Activated CD4-positive, alpha-beta memory T cell treated with anti-CD3 and anti-CD28 coated beads, Interleukin-2, amount 10 ng/mL, durations not matched to agents 7 days and 5 days (primary cell): ENCODE measurements at places on chromosomes 7 and 10. TPM values are rescaled to one million over a fixed set of nuclear protein-coding genes. Genes with fewer than 3 reads are reported as not detected.
A peak's percentile ranks its signal among the peaks of the same experiment; 100 is the strongest.

CALY gene
- not detected for total RNA-seq

INTS15 gene
- 30.0 TPM for total RNA-seq

CFAP70 gene
- total RNA-seq = 0.70 TPM

GIMAP7 gene
- total RNA-seq = 169 TPM

ZNF804B gene
- not detected for total RNA-seq

ODAD2 gene
- total RNA-seq = not detected

HOGA1 gene
- total RNA-seq = not detected

C7orf33 gene
- total RNA-seq = not detected

C7orf57 gene
- total RNA-seq = 0.28 TPM

DNA sequence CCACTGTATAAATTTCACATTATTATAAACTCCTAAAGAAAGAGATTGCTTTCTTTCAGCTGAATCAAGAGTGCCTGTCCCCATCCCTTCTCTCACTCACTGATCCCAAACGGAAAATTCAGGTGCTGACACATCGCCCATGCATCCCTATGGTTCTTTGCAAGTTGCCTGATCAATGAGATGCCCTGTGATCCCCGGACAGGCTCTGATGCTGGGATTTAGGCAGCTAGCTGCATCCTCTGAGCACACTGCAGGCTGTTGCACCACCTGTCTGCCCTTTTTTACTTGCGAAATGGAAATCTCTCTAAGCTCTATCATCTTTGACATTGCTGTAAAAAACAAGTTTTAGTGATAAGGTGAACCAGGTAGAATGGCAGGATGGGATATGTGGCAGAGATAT, 456.5 kb downstream of the GATA3 start:
- no peak overlapping the region for H3K4me3 ChIP-seq
- H3K4me1 ChIP-seq = no peaks in the 10 kb centered on the region
- no peak overlapping the region for H3K27ac ChIP-seq
- peaks cover 10% of the 10 kb centered on the region for H3K27me3 ChIP-seq
- no peak for DNase-seq

GRCh38 chr7:101243646-101244374, 1.1 kb downstream of the FIS1 start:
- H3K27me3 ChIP-seq = no peaks in the 10 kb centered on the region
- peaks cover 29% of the 10 kb centered on the region for H3K4me1 ChIP-seq
- peak; percentile 18 for DNase-seq
- peaks cover 26% of the 10 kb centered on the region for H3K36me3 ChIP-seq
- H3K27ac ChIP-seq = peak overlapping the region; percentile 90
- peak overlapping the region; percentile 96 for H3K4me3 ChIP-seq

DNA sequence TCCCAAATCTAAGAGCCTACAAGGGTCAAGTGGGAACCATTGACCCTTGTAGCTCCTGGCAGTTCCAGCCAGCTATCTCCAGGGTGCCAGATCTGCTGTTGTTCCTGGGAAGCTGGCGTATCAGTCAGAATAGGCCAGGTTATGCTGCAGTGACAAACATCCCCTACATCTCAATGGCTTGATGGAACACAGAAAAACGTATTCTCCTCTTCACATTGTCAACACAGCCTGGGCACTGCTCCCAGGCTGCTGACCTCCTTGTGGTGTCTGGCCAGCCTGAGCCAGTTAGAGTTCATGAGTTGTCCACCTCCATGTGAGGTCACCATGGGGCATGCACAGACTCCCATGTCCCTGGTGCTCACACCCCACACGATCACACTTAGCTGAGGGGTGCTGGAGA, 9.5 kb upstream of the TNRC18 start:
- peaks cover 39% of the 10 kb centered on the region for H3K27me3 ChIP-seq
- H3K4me1 ChIP-seq = peaks cover 14% of the 10 kb centered on the region
- DNase-seq = no peak
- H3K36me3 ChIP-seq = peaks cover 2% of the 10 kb centered on the region

DNA sequence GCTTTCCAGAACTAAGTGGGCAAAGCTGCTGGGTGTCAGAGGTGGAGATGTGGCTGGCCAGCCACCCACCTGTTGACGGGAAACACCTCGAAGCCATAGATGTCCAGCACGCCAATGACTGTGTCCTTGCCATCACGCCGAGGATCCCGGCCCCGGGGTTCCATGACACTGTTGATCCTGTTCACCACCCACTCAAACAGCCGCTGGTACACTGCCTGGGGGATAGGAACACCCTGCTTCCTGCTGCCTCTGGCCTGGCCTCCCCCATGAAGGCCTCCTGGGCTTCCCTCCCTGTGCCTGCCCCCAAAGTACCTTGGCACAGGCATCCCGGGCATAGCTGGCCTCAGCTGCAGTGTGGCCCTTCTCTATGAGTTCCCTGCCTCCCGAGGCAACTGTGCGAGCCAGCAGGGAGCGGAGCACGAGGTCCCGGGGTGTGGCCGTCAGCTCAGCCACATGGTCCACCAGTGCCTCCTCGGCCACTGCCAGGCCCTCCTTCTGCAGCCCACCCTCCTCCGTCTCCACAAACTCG, 8.2 kb downstream of the MYO1G start:
- no peak overlapping the region for H3K4me3 ChIP-seq
- no peaks in the 10 kb centered on the region for H3K27me3 ChIP-seq
- no peak overlapping the region for H3K27ac ChIP-seq

GRCh38 chr10:124622158-124622557, 122.0 kb downstream of the FAM53B start:
- no peak overlapping the region for H3K27ac ChIP-seq
- no peak overlapping the region for H3K4me3 ChIP-seq
- peaks cover 32% of the 10 kb centered on the region for H3K4me1 ChIP-seq
- DNase-seq = no peak
- H3K36me3 ChIP-seq = peaks cover 19% of the 10 kb centered on the region

- no peak for DNase-seq
- peaks cover 21% of the 10 kb centered on the region for H3K27me3 ChIP-seq
- no peaks in the 10 kb centered on the region for H3K36me3 ChIP-seq
- H3K4me1 ChIP-seq = peaks cover 11% of the 10 kb centered on the region
Observed at GRCh38 chr7:55138663-55139062, 119.8 kb downstream of the EGFR start.

DNA sequence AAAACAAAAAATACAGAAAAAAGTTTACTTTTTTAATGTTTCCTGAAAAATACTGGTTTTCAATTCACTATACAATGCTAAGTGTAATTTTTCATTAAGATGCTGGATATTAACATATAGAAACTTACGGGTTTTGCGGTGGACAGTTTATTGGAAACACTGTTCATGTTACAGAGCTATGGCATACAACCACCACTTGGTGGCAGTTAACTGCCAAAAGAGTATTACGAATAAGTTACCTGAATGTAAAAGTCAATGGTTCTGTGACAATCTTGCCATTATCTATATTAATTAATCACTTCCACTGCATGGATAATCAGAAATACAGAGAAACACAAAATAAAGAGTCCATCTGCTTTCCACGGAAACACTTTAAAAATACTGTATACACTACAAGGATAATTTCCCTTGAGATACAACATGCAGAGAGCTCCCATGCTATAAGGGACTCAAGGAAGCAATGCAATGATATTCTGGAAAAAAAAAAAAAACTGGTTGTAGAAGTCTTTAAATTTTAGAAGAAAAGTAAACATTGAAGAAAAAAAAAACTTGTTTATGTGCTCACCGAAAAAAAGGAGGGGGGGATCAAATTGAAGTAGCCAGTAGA, 97.0 kb downstream of the TPK1 start:
- H3K4me1 ChIP-seq = peaks cover 2% of the 10 kb centered on the region
- H3K27me3 ChIP-seq = no peaks in the 10 kb centered on the region
- H3K36me3 ChIP-seq = no peaks in the 10 kb centered on the region
- DNase-seq = no peak

DNA sequence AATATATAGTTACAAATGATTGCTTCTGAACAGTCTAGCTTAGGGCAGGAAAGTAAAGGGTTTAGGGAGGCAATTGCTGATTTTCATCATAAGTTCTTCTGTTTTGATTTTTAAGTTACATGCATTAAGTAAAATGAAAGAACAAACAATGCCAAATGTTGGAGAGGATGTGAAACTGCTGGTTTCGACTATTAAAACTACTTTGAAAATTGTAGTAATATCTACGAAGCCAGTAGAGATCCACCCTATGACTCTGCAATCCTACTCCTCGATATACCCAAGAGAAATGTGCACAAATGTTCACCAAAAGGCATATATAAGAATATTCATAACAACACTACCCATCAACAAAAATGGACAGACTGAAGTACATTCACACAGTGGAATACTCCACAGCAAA, 24.3 kb downstream of the PDZD8 start:
- peaks cover 28% of the 10 kb centered on the region for H3K4me1 ChIP-seq
- DNase-seq = no peak
- peaks cover 6% of the 10 kb centered on the region for H3K36me3 ChIP-seq
- no peaks in the 10 kb centered on the region for H3K27me3 ChIP-seq
- H3K4me3 ChIP-seq = no peak overlapping the region
- H3K27ac ChIP-seq = no peak overlapping the region

DNA sequence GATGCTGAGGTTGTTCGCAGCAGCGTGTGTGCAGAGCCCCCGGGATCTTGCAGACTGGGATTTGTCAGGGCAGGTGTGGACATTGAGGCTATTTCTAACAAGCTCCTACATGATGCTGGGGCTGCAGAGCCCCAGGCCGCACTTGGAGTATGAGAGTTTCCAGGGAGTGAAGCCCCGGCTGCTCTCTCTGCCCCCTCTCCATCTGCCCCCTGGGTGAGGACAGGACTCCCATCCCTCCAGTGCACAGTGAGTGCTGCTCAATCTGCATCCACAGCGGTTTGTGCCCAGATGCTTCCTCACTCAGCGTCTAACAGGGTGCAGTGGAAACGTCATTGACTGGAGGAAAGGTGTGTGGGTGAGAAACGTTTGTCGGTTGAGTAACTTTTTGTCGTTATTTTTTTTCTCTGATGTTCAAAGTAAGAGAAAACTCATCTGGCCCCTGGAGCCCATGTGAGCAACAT, 25.3 kb downstream of the IL2RA start:
- peaks cover 85% of the 10 kb centered on the region for H3K4me1 ChIP-seq
- no peak overlapping the region for H3K4me3 ChIP-seq
- no peaks in the 10 kb centered on the region for H3K27me3 ChIP-seq
- H3K27ac ChIP-seq = peak overlapping the region; percentile 44
- peak; percentile 17 for DNase-seq

GRCh38 chr10:101671453-101671852, 23.5 kb downstream of the FBXW4 start:
- H3K27ac ChIP-seq = no peak overlapping the region
- peaks cover 62% of the 10 kb centered on the region for H3K36me3 ChIP-seq
- no peaks in the 10 kb centered on the region for H3K27me3 ChIP-seq
- H3K4me1 ChIP-seq = peaks cover 8% of the 10 kb centered on the region
- DNase-seq = no peak
- H3K4me3 ChIP-seq = no peak overlapping the region

- no peaks in the 10 kb centered on the region for H3K27me3 ChIP-seq
- no peak for DNase-seq
- H3K36me3 ChIP-seq = peaks cover 2% of the 10 kb centered on the region
- no peak overlapping the region for H3K27ac ChIP-seq
- H3K4me3 ChIP-seq = no peak overlapping the region
Observed at GRCh38 chr7:27526611-27527347, 135.9 kb downstream of the HIBADH start.

DNA sequence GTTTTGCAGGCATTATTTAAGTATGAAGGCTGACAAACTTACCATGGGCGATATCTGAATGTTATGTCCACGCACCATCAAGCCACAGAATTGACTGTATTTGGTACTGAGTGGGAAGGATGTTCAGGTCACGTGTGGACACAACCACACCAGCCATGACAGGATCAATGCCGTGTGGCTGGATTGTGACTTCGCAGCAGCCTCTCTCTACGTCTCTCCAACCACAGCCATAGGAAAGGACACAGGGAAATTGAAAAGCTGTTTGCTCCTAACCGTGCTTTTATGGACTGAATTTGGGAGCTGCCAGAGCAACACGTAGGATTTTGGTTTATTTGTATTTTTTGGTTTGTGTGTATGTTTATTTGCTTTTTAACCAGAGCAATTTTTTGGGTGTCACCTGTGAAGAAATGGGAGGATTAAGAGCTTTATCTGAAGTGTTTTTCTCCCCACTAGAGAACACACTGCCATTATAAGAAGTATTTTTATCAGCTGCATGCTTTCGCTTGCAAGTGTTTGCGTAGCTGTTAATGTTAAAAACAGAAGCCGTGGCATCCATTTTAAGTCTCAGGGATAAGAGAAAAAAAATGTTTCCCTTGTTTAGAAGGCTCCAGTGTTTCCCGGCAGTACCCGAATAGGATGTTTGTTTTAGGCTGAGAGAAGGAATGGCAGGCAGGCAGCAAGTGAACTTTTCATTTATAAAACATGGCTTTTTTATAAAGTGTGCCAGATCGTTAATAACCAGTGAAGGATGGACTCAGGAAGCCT, 401.1 kb upstream of the NFE2L3 start:
- H3K27me3 ChIP-seq = no peaks in the 10 kb centered on the region
- DNase-seq = no peak
- H3K36me3 ChIP-seq = no peaks in the 10 kb centered on the region
- no peak overlapping the region for H3K27ac ChIP-seq
- no peaks in the 10 kb centered on the region for H3K4me1 ChIP-seq

DNA sequence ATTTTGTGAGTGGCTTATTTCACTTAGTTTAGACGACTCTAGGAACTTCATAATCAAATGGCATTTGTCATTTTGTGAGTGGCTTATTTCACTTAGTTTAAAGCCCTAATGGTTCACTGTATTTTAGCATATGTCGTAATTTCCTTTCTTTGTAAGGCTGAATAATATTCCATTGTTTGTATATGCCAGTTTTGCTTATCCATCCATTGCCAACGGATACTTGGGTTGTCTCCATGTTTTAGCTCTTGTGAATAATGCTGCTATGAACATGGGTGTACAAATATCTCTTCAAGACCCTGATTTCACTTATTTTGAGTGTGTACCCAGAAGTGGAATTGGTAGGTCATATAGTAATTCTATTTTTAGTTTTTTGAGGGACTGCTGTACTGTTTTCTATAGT, 31.8 kb downstream of the DOCK1 start:
- no peaks in the 10 kb centered on the region for H3K27me3 ChIP-seq
- H3K27ac ChIP-seq = no peak overlapping the region
- no peaks in the 10 kb centered on the region for H3K4me1 ChIP-seq
- no peak for DNase-seq
- H3K36me3 ChIP-seq = no peaks in the 10 kb centered on the region

GRCh38 chr10:68202960-68203353, 29.0 kb downstream of the ATOH7 start:
- H3K27me3 ChIP-seq = peaks cover 19% of the 10 kb centered on the region
- peaks cover 8% of the 10 kb centered on the region for H3K4me1 ChIP-seq
- no peak for DNase-seq
- H3K27ac ChIP-seq = no peak overlapping the region
- no peaks in the 10 kb centered on the region for H3K36me3 ChIP-seq

- H3K4me1 ChIP-seq = no peaks in the 10 kb centered on the region
- H3K36me3 ChIP-seq = no peaks in the 10 kb centered on the region
- DNase-seq = no peak
- H3K27me3 ChIP-seq = no peaks in the 10 kb centered on the region
- H3K27ac ChIP-seq = no peak overlapping the region
Observed at GRCh38 chr10:9535744-9536143, 1481.3 kb downstream of the GATA3 start.

DNA sequence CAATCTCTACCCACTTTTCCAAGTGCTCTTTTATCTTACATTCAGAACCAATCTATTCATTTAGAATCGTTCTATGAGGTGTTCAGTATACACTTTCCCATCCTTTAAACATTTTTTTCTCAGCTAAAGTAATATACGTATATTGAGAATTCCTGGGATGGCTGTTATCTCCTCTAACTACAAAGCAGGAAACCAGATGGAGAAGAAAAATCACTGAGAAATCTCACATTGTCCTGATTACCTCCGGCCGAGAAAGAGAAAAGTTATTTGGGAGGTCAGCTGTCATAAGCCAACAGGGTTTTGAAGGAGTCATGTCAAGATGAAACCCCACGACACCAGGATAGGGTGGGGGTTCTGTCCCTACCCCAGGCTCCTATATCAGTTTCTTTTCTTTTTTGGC, 99.2 kb upstream of the KDM7A start:
- H3K4me1 ChIP-seq = no peaks in the 10 kb centered on the region
- H3K27me3 ChIP-seq = peaks cover 15% of the 10 kb centered on the region
- no peak overlapping the region for H3K27ac ChIP-seq
- no peaks in the 10 kb centered on the region for H3K36me3 ChIP-seq
